ENCODE measurements at places on chromosomes 1 and 21. TPM values are rescaled to one million over a fixed set of nuclear protein-coding genes. Genes with fewer than 3 reads are reported as not detected.

The RPE65 gene
- total RNA-seq: not detected

DNA sequence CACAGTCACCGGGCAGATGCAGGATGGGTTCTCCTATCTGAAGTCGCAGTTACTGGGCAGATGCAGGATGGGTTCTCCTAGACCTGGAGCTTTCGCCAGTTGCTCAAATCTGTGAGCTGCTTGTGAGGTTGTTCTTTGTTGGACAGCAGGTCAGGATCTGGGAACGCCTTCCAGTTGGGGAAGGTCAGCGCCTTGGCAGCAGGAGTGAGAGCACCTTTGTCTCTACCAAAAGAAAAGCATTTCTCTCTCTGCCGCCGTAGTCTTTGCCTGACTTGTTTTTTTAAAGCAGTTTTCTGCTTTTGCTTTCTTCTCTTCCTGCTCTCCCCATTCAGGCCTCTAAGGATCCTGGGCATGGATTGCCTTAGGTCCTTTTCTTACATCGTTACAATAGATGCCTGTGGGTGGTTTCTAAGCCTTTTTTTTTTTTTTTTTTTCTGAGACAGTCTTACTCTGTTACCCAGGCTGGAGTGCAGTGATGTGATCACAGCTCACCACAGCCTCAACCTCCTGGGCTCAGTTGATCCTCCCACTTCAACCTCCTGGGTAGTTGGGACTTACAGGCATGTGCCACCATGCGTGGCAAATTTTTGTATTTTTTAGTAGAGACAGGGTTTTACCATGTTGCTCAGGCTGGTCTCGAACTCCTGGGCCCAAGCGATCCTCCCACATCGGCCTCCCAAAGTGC, 15.7 kb downstream of the PEX14 start:
- no peaks in the 10 kb centered on the region for H3K27me3 ChIP-seq
- peaks cover 7% of the 10 kb centered on the region for H3K4me1 ChIP-seq
- no peaks in the 10 kb centered on the region for H3K36me3 ChIP-seq
- H3K4me3 ChIP-seq: no peak overlapping the region

The FAM177B gene
- not detected for total RNA-seq

- no peak overlapping the region for H3K4me3 ChIP-seq
- H3K4me1 ChIP-seq: peaks cover 22% of the 10 kb centered on the region
- DNase-seq: no peak
- H3K27me3 ChIP-seq: no peaks in the 10 kb centered on the region
- H3K36me3 ChIP-seq: no peaks in the 10 kb centered on the region
- H3K27ac ChIP-seq: no peak overlapping the region
Measured at GRCh38 chr1:172630056-172630818, 28.7 kb upstream of the FASLG start.

GRCh38 chr1:225709101-225709500, 56.2 kb upstream of the ENAH start:
- H3K27me3 ChIP-seq: no peaks in the 10 kb centered on the region
- no peaks in the 10 kb centered on the region for H3K36me3 ChIP-seq
- no peaks in the 10 kb centered on the region for H3K4me1 ChIP-seq
- DNase-seq: no peak

DNA sequence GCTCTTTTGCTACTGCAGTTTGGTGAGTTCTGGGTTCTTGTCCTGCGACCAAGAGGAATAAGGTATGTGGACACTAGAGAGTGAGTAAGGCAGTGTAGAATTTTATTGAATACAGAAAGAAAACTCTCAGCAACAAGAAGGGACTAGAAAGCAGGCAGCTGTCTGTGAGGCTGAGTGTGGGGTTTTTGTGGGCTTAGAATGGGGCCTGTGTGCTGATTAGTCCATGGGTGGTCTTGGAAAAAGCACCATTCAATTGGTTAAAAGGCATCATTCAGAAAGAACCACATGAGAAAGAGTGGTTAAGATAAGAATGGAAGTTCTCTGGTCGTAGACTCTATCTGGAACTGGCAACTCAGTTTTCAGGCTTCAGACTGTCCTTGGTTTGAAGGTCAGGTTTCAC, 298.8 kb downstream of the TGFB2 start:
- H3K36me3 ChIP-seq: no peaks in the 10 kb centered on the region
- no peaks in the 10 kb centered on the region for H3K4me1 ChIP-seq
- no peak for DNase-seq

The MAGI3 gene
- total RNA-seq: 3.1 TPM

The CNKSR1 gene
- 0.37 TPM for total RNA-seq

- H3K36me3 ChIP-seq: no peaks in the 10 kb centered on the region
- H3K4me1 ChIP-seq: no peaks in the 10 kb centered on the region
- no peak for DNase-seq
- no peak overlapping the region for H3K4me3 ChIP-seq
- no peak overlapping the region for H3K27ac ChIP-seq
- H3K27me3 ChIP-seq: no peaks in the 10 kb centered on the region
Measured at GRCh38 chr1:68974447-68974846, 477.6 kb upstream of the DEPDC1 start.

- H3K4me3 ChIP-seq: no peak overlapping the region
- H3K36me3 ChIP-seq: no peaks in the 10 kb centered on the region
- no peaks in the 10 kb centered on the region for H3K27me3 ChIP-seq
- no peak overlapping the region for H3K27ac ChIP-seq
- H3K4me1 ChIP-seq: peaks cover 4% of the 10 kb centered on the region
Measured at GRCh38 chr1:117017062-117017461, 15.5 kb downstream of the CD101 start.

DNA sequence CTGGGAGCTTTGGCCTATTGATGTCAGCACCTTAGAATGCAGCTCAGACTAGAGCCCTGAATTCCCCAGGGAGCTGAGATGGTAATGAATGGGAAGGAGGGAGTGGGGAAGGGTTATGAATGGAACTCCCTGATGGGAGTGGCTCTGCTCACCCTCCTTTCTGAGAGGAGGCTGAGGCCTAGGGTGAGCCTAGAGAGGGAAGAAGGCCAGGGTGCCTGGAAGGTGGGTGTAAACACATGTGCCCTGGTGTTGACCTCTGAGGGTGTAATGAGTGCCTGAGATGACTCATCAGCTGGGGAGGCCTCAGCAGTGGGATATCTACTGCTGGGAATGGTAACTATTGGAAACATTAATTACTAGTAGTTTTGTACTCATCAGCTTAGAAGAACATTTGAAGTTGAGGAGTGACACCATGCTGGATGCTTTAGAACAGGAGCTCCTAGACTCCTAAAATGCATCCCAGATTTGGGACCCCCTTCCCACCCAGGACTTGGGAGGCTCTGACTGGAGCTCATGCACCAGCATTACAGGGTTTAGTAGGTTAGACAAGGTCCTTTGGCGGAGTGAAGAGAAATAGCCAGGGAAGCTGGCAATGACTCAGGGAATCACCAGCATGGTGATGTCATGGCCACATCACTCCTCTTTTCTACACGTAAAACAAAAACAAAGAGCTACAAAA, 16.0 kb upstream of the PIGV start:
- H3K27ac ChIP-seq: peak overlapping the region; percentile 11
- no peak overlapping the region for H3K4me3 ChIP-seq
- H3K27me3 ChIP-seq: no peaks in the 10 kb centered on the region
- no peak for DNase-seq
- H3K36me3 ChIP-seq: peaks cover 86% of the 10 kb centered on the region

- H3K36me3 ChIP-seq: no peaks in the 10 kb centered on the region
- H3K4me3 ChIP-seq: no peak overlapping the region
- no peak for DNase-seq
- H3K4me1 ChIP-seq: no peaks in the 10 kb centered on the region
Measured at GRCh38 chr1:65526049-65526556, 105.6 kb downstream of the LEPR start.

- H3K4me3 ChIP-seq: no peak overlapping the region
- no peaks in the 10 kb centered on the region for H3K27me3 ChIP-seq
- H3K27ac ChIP-seq: no peak overlapping the region
- no peaks in the 10 kb centered on the region for H3K4me1 ChIP-seq
- H3K36me3 ChIP-seq: no peaks in the 10 kb centered on the region
- DNase-seq: no peak
Measured at GRCh38 chr1:117162816-117163215, 41.3 kb upstream of the TRIM45 start.

DNA sequence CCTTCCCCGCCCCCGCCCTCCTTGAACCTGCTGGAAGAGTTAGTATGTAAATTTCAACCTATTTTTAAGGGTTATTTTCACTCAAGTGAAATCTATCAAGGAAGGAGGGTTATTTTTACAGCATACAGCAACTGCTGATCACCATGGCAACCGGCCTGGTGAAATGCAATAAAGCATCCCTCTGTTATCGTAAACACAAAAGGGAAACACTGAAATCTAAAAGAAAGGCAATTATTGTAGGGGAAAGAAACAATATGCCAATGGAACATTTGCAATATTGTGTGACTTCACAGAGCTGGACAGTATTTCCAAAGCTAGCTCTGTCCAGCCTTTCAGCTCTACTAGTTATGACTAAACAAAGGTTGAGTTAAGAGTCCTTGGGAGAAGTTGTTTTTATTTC, 588.3 kb upstream of the PBX1 start:
- H3K4me3 ChIP-seq: no peak overlapping the region
- H3K36me3 ChIP-seq: no peaks in the 10 kb centered on the region
- no peaks in the 10 kb centered on the region for H3K4me1 ChIP-seq
- no peak overlapping the region for H3K27ac ChIP-seq

- no peak overlapping the region for H3K4me3 ChIP-seq
- no peak overlapping the region for H3K27ac ChIP-seq
- no peaks in the 10 kb centered on the region for H3K27me3 ChIP-seq
- H3K36me3 ChIP-seq: no peaks in the 10 kb centered on the region
- DNase-seq: no peak
Measured at GRCh38 chr1:94875794-94876193, 51.1 kb downstream of the CNN3 start.

The C1orf185 gene
- total RNA-seq: not detected

GRCh38 chr1:109564194-109564878, 15.9 kb downstream of the GNAI3 start:
- no peak overlapping the region for H3K27ac ChIP-seq
- no peaks in the 10 kb centered on the region for H3K36me3 ChIP-seq
- peaks cover 41% of the 10 kb centered on the region for H3K4me1 ChIP-seq
- H3K27me3 ChIP-seq: no peaks in the 10 kb centered on the region
- no peak for DNase-seq

The KCNA2 gene
- total RNA-seq: 0.24 TPM

DNA sequence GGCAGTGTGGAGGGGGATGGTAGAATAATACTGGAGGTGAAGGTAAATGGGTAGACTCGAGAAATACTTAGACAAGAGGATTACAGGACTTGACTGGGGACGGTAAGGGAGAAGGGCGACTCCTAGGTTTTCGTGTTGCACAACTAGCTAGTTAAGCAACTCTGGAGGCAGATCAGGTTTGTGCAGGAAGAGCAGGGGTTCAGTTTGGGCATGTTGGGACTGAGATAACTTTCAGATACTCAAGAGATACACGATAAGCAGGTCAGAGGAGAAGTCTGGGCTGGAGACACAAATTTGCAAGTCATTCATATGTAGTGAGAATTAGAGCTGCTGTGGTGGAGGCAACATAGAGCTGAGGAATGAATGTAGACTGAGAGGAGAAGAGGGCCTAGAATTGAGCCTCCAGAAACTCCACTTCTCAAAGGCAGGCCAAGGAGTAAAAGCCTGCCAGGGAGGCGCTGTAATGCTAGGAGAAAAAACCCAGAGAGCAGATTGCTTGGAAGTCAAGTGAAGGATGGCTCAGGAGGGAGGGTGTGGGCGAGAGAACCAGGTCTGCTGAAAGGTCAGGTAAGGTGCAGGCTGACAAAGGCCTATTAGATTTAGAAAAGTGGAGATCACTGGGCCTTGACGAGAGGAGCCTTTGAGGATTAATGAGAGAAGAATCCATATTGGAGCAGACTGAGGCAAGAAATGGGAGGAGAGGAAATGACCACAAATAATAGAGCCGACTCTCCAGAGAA, 20.8 kb downstream of the MAB21L3 start:
- no peaks in the 10 kb centered on the region for H3K36me3 ChIP-seq
- no peak overlapping the region for H3K4me3 ChIP-seq
- no peak overlapping the region for H3K27ac ChIP-seq
- no peak for DNase-seq
- H3K4me1 ChIP-seq: peaks cover 15% of the 10 kb centered on the region
- no peaks in the 10 kb centered on the region for H3K27me3 ChIP-seq

- no peaks in the 10 kb centered on the region for H3K27me3 ChIP-seq
- H3K4me1 ChIP-seq: no peaks in the 10 kb centered on the region
- H3K36me3 ChIP-seq: no peaks in the 10 kb centered on the region
- H3K4me3 ChIP-seq: no peak overlapping the region
- no peak overlapping the region for H3K27ac ChIP-seq
- no peak for DNase-seq
Measured at GRCh38 chr21:45834821-45835293, 146.7 kb upstream of the COL6A1 start.

GRCh38 chr1:216815260-216816131, 92.3 kb upstream of the ESRRG start:
- no peak for DNase-seq
- H3K4me3 ChIP-seq: no peak overlapping the region
- no peak overlapping the region for H3K27ac ChIP-seq

DNA sequence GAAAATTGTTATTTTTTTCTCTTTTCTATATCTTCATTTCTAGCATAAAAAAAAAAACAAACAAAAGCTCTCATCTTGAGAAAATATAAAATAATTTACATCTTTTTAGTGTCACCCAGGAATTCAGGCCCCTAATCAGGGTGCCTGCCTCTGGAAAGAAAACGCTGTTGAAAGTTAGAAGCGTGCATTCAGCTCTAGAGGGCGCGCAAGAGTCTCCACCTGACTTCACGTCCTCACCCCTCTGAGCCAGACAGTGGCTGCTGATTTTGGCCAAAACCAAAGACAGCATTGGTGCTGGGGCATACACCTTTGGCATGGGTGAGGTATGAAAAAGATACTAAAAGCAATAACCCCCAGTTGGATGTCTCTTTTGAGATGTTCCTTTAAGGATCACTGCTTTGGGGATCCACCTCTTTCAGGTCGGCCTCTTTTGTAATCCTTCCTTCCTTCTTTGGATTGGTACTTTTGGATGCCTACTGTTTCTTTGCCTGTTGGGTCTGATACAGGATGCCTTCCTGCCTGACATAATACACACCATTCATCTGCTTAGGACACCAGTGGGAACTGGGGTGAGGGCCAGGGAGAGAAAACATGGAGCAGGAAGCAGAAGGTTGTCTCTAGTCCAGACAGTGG, 77.6 kb upstream of the CHRM3 start:
- no peak overlapping the region for H3K27ac ChIP-seq
- peak; percentile 1 for DNase-seq
- H3K36me3 ChIP-seq: no peaks in the 10 kb centered on the region
- H3K27me3 ChIP-seq: no peaks in the 10 kb centered on the region

DNA sequence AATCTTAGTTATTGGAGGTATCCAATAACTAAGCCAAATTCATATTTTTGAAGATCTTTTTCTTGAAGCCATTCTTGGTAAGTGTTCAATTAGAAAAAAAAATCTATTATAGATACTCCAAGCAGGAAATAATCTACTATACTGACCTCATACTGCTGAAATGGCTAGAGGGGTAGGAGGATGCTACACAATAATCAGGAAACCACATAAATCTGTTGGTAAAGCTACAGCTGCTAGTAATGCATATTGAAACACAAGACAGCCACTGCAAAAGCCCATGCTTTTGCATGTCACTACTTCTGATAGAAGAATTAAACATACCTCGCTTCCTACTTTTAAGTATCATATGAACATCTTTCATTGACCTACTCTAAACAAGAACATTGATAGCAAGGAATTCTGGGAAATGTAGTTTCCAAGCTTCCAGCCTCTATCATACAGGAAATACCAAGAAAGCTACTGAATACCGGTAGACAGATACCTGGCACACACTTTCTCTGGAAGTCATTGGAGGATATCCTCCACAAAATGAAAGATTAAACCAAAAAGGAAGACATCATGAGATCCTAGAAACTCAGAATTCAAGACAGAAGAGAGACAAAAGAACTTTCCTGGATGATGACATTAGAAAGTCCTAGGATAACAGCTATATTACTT, 103.0 kb upstream of the VAV3 start:
- no peak overlapping the region for H3K27ac ChIP-seq
- H3K4me3 ChIP-seq: no peak overlapping the region
- DNase-seq: no peak
- no peaks in the 10 kb centered on the region for H3K36me3 ChIP-seq
- no peaks in the 10 kb centered on the region for H3K27me3 ChIP-seq

Measured in CD8-positive, alpha-beta memory T cell (primary cell).